Eye (tissue), 1 donor: ENCODE measurements at places on chromosomes 3 and 15.

- no peak for DNase-seq
Observed at GRCh38 chr3:27561576-27561975, 77.4 kb upstream of the SLC4A7 start.

DNA sequence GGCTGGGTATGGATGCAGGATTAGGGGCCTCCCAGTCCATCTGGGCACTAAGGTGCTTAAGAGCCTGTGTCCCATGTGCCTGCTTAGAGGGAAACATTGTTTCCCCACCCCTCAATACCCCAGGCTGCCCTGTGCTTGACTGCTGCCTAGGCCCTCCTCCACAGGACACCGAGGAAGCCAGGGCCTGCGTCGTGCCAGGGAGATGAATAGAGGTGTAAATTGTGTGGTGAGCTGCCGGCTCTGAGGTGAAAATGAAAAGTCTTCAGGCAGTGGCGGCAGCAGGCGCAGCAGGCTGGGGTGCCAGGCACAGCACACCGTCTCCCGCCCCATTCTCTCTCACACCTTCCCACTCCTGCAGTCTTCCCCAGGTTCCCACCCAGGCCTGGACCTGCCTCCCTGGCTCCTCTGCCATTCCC is 13.9 kb upstream of the GRM2 start:
- no peak for DNase-seq

- DNase-seq, result peak; percentile 80
Observed at GRCh38 chr3:43996379-43997301, 245.0 kb upstream of the TOPAZ1 start.

DNA sequence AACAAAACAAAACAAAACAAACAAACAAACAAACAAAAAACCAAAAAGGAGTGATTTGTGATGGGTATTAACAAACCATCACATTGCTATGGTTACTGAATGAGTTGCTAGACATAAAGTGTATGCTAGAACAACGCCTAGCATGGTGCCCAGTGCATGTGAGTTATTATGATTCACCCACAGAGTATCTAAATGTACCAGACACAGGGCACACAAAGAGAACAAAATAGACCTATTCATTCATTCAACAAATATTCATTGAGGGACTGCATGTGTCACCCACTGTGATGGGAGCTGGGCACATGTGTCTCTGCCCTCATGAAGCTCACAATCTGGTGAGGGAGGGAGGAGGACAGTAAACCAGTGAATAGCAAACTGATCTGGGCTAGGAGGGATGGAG is 11.6 kb upstream of the ACAN start:
- no peak for DNase-seq

GRCh38 chr3:40851836-40852235 is 327.1 kb downstream of the ZNF621 start:
- no peak for DNase-seq

DNA sequence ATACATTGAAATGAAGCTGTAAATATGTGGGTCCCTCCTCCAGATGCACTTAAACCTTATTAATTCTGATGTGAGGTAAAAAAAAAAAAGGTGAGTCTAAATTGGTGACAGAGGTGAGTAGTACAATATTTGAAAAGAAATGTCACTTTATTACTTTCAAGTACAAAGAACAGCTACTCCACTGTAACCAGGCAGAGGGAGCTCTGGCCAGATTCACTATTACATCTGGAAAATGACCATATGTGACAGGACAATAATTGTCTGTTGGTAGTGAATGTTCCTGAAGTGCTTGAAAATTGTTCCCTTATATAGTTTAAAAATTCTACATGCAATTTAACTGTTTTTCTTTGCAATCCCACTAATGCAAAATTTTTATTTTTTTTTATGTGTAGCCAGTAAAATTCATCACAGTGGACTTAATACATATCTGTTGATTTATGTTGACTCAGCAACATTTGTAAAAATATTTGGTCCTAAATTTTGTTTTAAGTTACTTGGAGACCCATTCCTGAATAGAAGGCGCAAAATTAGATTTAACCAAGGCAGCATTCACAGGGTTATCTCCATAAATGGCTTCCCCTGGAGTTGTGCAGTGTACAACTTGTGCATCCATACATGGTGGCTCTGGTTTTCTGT is 231.9 kb upstream of the TBC1D5 start:
- no peak for DNase-seq

DNA sequence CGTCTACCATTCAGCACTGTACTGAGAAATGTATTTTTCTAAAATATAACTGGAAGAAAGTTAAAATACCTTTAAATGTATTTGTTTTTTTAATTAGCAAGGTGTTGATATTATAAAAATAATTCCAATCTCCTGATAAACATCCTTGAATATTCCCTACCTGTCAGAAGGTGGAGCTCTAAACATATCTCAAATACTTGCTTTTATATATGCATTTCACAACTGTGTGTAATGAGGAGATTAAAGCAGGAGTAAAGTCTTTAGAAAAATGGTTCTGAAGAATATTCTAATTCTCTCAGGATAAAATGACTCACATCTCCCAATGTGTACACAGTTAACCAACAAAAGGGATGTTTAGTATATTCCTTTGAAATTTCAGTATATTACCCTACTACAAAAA is 422.7 kb downstream of the PLCL2 start:
- DNase-seq, result no peak

GRCh38 chr15:74723754-74724334 is 1.5 kb downstream of the CYP1A1 start:
- peak; percentile 90 for DNase-seq

GRCh38 chr3:152870027-152870426 is 35.1 kb downstream of the P2RY1 start:
- DNase-seq, result no peak
